ENCODE measurements at places on chromosomes 3 and 15.

GRCh38 chr15:25501828-25502446, 63.1 kb upstream of the UBE3A start:
- no peak for DNase-seq

DNA sequence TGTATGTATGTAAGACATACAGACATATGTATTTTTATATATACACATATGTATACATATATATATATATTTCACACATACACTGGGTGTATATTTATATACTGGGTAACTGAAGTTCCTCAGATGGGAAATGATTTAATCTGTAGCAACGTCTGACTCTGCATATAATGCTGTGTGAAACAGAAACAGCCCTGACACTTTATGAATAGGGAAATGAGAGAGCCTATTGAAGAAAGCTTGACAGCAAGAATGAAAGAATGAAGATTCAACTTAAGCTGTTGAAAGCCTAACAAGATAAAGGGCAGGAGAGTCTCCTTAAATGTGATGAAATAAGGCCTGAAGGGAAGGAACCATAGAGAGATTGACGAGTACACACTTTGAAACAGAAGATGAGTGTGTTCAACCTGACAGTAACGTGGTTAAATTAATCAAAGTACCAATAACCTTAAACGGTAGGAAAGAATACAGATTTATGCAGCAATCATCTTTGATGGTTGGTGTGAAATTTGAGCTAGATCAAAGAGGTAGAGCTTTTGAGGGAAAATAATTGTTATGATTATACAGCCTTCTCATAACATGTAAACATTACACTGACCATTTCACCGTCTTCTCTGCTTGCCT, 169.9 kb downstream of the MECOM start:
- no peak for DNase-seq

DNA sequence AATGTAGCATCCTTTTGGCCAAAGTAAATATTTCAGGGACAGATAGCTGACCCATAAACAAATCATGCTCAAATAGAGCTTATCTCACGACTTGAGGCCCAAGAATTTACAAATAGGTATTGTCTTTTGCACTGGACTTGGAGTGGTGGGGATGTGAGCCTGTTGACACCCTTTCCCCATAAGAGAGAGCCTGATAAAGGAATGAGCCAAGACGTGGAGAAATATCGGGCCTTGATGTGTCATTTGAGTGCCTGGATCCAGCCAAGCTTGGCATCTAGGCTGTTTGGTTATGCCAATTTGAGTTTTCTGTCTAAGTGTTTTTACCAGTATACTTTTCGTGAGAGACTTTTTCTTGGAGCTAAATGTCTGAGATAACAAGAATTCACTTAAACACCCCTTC, 112.9 kb upstream of the RGMA start:
- no peak for DNase-seq

GRCh38 chr3:119652306-119653033, 7.9 kb downstream of the POPDC2 start:
- no peak for DNase-seq

DNA sequence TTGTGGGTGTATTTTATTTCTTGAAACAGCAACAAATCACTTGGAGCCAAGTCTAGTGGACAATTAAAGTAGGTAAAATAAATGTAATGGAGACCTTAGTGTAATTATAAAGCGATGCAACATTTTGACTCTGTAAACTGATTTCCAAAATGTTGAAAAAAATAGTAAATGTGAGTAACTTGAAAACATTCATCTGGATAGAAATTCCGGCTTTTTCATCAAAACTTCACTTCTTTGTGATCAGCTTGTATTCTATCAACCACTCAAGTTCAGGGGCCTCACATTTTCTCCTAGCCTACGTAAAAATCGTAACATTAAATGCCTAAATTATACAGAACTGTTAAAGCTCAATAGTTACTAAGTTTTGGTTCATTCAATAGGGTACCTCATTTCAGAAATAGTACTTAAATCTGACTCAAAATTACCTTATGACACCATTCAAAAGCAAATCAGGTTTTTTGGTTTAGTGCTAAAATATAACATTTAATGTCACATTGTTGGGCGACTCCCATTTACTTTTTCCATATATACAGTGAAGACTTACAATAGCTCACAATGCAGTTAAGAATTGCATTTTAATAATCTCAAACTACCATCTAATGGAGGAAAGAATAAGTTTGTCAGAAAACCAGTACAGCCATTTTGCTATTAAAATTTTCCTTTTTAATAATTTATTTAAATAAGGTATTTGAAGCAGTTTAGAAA, 12.7 kb downstream of the CCNL1 start:
- no peak for DNase-seq

DNA sequence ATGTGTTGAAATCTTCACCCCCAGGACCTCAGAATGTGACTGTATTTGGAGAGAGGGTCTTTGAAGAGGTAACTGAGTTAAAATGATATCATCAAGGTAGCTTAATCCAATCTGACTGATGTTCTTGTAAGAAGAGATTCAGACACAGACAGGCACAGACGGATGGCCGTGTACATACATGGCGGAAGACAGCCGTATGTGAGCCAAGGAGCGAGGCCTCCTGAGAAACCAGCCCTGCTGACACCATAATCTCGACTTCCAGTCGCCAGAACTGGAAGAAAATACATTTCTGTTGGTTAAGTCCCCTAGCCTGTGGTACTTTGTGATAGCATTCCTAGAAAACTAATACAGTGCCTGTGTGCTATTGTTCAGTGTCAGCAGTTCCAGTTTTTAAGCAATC, 73.6 kb downstream of the APBA2 start:
- no peak for DNase-seq

DNA sequence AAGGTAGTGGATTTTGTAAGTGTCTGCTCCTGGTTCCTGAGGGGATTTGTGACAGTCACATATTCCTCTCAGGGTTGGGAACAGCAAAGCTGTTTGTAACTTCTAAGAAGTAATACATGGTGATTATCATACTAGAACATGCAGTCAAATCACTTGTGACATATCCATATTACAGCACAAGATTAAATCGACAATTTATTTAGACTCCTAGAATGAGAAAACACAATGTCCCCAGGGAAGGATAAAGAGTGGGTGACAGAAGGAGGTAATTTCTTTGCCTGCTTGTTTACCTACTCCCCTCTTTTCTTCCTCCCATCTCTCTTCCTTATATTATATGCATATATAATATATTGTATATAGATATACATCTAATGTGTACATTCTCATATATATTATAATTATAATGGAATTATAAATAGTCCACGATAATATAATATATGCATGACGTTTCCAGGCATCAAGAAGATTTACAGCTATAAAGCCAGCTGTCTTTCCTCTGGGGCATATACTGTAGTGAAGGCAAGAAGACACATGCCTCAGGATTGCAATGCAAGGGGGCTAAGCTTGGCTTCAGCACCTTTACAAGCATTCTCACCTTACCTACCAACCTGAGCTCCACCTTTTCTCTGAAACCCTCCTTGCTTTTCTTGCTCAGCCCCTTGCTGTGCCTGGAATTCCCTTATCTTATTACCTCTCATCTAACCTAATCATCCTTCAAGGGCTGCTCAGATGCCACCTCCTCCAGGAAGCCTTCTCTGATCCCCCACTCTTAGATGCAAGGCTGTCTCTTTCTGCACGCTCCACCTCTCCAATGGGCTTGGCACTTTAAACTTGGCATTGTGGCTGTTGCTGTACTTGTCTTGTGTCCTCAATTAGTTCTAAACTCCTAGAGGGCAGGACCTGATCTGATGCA, 73.1 kb upstream of the PIAS1 start:
- no peak for DNase-seq

GRCh38 chr15:70770863-70771262, 7.5 kb upstream of the UACA start:
- no peak for DNase-seq

DNA sequence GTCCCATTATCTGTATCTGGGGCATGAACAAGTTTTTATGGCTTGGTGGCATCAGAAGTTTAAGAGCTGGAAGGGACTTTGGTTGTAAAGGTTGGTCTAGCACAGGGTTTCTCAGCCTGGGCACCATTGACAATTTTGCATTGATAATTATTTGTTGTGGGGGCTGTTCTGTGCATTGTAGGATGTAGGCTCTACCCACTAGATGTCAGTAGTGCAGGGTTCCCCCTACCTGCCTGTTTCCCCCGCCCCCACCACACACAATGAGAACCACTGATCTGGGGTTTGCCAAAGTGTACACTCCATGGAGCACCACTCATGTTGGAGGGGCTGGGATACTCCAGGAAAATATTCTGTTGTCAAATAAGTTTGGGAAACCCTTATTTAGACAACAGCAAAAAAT, 42.7 kb downstream of the PLCL2 start:
- no peak for DNase-seq

GRCh38 chr3:169410430-169410829, 253.1 kb downstream of the MECOM start:
- DNase-seq: no peak

- DNase-seq: no peak
These were observed 40.0 kb downstream of the DCUN1D1 start for GRCh38 chr3:182940266-182940808.

- no peak for DNase-seq
These were observed 91.1 kb upstream of the TPM1 start for GRCh38 chr15:62951481-62951880.

- DNase-seq: no peak
These were observed 282.2 kb upstream of the LRRN1 start for GRCh38 chr3:3516996-3517395.

GRCh38 chr3:43769885-43770425, 79.2 kb downstream of the ABHD5 start:
- DNase-seq: no peak

DNA sequence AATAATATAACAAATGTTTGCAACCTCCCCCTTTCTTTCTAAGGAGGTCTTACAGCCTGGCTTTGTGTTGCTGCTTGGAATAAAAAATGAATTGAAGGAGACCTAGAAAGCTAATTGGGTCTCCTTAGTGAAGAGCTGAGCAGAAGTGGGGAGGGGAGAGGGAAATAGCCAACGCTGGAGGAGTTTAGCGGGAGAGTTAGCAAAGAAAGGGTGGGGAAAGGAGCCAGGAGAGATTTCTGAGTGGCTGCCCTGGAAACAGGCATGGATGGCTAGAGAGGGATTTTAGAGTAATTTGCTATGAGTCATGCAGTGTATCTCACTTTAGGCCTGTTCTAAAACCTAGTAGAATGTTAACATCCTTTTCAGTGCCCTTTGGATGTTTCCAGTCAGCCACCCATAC, 45.2 kb upstream of the PFN2 start:
- no peak for DNase-seq

DNA sequence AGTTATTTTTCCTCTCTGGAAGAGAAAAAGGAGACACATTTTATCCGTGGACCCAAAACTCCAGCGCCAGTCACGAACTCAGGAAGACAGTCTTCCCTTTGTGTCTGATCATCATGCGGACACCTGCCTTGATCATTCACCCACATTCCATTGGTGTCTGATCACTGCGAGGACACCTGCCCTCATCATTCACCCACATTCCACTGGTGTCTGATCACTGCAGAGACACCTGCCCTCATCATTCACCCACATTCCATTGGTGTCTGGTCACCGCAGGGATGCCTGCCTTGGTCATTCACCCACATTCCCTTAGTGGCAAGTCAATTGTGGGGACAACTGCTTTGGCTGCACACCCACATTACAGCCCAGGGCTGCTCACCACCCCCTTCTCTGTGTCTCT, 148.9 kb downstream of the ROBO1 start:
- DNase-seq: no peak

GRCh38 chr15:94305133-94305532, 73.8 kb downstream of the MCTP2 start:
- DNase-seq: no peak

- DNase-seq: no peak
These were observed 28.3 kb downstream of the EHHADH start for GRCh38 chr3:185225523-185225922.

DNA sequence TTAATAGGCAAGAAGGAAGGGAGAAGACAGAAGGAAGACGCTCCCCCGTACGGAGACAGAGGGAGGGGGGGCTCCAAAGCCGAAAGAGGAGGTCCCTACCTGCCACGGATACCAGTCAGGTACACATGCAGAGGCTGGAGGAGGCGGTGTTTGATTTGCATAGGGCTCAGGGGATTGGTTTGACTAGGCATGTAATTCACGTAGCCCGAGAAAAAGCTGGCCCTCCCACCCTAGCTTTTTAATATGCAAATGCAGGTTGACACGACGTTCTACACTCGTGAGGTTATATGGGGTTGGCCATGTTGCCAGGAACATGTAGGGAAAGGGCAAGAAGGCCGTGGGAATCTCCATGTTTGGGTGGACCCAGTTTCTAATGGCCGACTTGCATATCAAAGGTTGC, 29.8 kb downstream of the ZNF592 start:
- DNase-seq: no peak

DNA sequence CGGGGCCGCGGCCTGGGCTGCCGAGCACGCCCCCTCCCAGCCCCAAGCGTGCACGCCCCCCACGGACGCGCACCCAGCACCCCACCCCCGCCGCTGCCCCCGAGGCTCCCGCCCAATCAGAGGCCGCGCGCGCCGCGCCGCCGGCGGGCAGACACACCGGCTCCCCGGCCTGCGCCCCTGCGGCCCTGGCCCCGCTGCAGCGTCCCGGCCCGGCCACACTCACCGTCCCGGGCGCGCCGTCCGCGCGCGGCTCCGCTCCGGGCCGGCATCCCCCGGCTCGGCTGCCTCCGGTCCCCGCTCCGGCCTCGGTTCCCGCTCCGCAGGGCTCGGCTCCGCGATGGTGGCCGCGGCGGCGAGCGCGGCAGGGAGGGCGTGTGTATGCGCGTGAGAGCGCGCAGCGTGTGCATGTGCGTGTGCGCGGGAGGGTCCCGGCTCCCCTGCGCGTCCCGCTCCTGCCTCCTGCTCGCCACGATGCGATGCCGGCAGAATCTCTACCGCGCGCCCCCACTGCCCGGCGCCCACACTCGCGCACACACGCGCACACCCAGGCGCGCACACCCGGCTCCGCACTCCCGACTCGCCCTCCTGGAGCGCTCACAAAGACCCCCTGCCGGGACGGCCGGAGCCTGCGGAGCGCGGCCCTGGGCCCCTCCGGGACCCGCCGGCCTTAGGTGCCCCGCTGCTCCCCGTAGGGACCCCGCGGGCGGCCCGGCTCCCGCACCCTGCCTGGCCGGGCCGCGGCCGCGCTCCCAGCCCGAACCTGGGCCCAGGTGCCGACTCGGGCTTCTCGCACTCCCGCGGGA, 186.5 kb upstream of the LINGO1 start:
- no peak for DNase-seq

- no peak for DNase-seq
These were observed 279.3 kb upstream of the LRRFIP2 start for GRCh38 chr3:37453393-37454389.

DNA sequence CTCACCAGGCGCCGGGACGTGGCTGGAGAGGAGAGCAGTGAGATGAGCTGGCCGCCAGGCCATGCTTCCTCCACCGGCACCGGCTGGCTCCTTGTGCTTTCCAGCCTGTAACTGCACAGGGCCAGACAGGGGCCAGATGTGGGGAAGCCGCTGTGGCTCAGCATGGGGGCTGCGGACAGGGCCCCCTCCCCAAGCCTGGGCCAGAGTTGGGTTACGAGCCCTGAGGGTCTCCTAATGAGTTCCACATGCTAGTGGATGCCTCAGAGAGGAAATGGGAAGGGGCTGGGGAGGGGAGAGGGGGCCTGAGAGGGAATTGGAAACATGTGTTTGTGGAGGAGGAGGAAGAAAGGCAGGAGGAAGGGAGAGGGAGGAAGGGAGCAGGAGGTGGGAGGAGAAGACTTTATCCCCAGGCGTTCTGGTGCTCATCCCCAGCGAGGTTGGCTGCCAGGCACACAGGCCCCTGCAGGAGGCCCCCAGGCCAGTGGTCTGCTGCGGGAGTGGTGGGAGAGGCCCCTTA, 11.7 kb upstream of the DUSP7 start:
- DNase-seq: no peak

- no peak for DNase-seq
These were observed 854 bp upstream of the COL8A1 start for GRCh38 chr3:99637368-99638111.

Data from activated naive CD4-positive, alpha-beta T cell (primary cell).